ENCODE measurements at places on chromosomes 2 and 18.

- no peak overlapping the region for H3K27ac ChIP-seq
- no peaks in the 10 kb centered on the region for H3K4me1 ChIP-seq
- H3K36me3 ChIP-seq: no peaks in the 10 kb centered on the region
- no peaks in the 10 kb centered on the region for H3K27me3 ChIP-seq
These were observed 61.0 kb downstream of the TMEM163 start for GRCh38 chr2:134657650-134658250.

DNA sequence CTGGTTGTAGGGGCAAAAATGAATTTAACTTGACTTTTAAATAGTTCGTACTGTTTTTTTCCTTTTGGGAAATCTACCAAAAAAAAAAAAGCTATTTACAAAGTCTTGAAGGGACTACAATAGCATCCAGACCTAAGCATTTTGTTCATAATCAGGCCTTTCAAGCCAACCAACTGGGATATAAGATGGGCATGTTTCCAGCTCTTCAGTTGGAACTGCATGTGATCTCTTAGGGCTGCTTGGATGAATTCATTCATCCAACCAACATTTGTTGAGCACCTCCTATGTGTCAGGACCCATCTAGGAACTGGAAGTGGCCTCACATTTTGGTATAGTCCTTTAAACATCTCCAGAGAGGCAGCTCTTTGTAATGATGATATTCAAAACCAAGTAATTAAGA is 98.6 kb downstream of the AAK1 start:
- no peak for DNase-seq
- H3K27ac ChIP-seq: no peak overlapping the region
- peaks cover 44% of the 10 kb centered on the region for H3K36me3 ChIP-seq
- no peak overlapping the region for H3K4me3 ChIP-seq
- no peaks in the 10 kb centered on the region for H3K4me1 ChIP-seq

DNA sequence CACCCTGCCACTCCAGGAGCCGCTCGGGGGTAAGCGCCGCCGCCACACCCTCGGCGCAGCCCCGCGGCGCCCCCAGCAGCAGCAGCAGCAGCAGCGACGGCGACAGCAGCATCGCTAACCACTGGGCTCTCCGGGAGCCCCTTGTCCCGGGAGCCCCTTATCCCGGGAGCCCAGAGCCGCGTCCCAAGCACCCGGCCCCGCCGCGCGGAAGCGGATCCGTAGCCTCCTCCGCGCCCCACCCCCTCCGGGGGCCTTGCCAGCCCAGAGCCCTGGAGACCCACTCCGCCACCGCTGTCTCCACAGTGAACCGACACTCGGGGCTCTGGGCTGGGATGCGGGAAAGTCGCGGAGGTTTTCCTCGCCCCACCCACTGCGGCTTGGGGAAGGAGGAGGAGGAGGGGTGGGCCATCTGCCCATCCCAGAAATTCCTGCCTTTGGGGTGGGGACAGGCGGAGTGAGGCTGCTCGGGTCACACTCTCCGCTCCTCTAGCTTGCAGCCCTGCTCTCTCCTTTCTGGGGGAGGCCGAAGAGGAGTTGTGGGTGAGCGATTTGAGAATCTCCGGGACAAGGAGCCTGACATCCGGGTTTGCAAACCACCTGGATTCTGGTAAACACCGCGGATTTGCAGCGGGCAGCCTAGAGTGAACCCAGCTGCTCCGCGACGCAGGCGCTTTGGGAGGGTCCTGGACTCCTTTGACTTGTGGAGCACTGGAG is at the start of gene PLA2R1:
TSS of gene PLA2R1 (minus strand) at position 324 of the 714 bp plus-strand sequence. CDS start at position 112, 212 bp downstream.
- no peaks in the 10 kb centered on the region for H3K36me3 ChIP-seq
- peaks cover 27% of the 10 kb centered on the region for H3K27me3 ChIP-seq
- DNase-seq: peak; percentile 57
- H3K4me1 ChIP-seq: peaks cover 14% of the 10 kb centered on the region

DNA sequence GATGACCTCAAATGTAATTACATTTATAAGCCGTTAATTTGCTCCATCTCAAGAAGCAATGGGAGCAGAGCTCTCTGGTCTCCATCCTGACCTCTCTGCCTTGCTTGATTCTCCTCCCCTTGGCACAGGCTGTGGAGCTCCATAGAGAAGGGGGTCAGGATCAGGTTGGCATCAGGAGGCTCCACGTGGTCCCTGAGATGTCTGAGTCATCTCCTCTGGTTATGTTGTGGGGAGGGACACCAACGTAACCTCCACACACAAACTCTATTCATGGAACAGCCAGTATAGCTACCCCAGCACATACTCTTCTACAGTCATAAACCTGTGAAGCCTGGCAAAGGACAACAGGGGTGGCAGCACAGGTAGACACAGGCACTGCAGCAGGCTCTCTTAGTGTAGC is 29.0 kb downstream of the TRABD2A start:
- H3K27ac ChIP-seq: no peak overlapping the region
- H3K36me3 ChIP-seq: no peaks in the 10 kb centered on the region
- H3K4me3 ChIP-seq: no peak overlapping the region
- H3K4me1 ChIP-seq: peaks cover 10% of the 10 kb centered on the region
- no peaks in the 10 kb centered on the region for H3K27me3 ChIP-seq

DNA sequence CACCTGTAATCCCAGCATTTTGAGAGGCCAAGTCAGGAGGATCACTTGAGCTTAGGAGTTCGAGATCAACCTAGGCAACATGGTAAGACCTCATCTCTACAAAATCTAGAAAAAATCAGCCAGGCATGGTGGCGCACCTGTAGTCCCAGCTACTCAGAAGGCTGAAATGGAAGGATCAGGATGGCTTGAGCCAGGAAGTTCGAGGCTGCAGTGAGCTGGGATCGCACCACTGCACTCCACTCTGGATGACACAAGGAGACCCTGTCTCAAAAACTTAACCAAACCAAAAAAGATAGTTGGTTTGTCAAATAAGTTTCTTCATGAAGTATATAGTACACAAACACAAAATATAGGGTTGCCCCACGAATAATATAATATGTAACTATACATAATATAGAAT is 197.6 kb downstream of the DPP4 start:
- no peak for DNase-seq
- no peak overlapping the region for H3K27ac ChIP-seq
- H3K27me3 ChIP-seq: no peaks in the 10 kb centered on the region
- no peak overlapping the region for H3K4me3 ChIP-seq

GRCh38 chr2:128008074-128008672 is 19.7 kb downstream of the SAP130 start:
- DNase-seq: no peak
- no peak overlapping the region for H3K4me3 ChIP-seq
- H3K36me3 ChIP-seq: peaks cover 98% of the 10 kb centered on the region
- H3K27me3 ChIP-seq: no peaks in the 10 kb centered on the region
